ENCODE measurements at places on chromosomes 7 and 10.

DNA sequence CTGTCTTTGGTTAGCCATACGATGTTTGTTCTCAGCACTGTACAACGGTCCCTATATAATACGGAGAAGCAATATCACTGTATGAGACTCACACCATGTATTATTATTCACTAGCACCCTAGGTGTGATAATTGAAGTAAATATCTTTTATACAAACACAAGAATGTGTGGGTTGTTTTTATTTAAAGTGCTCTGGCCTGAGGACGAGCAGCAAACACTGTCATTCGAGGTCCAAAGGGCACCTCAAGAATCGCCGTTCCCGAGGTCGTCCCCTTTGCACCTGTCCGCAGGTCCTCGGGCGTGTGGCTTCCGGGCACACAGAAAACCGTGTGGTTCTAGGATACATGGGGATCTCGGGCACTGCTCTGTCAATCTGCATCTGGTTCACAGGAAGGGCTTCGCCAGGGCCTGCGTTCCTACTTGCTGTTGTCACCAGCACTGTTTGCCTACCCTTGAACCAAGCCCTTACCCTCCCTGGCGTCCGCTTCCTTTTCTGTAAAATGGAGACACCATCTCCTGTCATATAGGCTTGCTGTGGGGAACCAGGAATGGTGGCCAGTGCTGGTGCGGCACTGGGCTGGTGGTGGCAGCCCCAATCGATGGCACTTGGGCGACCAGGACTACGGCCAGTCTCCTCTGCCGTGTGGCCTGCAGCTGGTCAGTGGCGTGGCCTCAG is 28.5 kb upstream of the SH2B2 start:
- no peak for DNase-seq

DNA sequence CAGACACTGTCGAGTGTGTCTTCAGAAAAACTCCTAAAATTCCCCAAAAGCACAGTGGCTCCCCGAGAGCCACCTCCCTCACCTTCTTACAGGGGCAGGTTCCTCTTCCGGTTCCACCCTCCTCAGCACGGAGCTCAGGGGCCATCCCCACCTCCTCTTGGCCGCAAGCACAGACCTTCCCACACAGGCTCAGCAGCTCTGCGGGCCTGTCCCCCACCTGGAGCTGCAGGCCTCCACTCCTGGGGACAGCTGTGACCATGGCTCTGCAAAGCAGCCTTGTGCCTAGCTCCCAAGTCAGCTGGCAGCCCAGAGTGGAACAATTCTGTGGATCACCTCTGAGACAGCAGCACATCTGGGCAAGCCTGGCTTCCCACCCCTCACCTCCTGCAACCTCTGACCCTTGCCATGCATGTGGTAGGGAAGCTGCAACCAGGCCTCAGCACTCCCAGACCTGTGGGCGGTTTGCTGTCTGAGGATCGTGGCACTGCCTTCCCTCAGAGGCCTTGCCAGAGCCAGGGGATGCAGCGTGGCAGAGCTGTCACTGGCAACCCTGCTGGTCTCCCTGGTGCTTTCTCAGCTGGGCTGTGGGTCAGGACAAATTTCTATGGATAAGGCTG is 79.7 kb downstream of the ALOX5 start:
- DNase-seq = no peak

DNA sequence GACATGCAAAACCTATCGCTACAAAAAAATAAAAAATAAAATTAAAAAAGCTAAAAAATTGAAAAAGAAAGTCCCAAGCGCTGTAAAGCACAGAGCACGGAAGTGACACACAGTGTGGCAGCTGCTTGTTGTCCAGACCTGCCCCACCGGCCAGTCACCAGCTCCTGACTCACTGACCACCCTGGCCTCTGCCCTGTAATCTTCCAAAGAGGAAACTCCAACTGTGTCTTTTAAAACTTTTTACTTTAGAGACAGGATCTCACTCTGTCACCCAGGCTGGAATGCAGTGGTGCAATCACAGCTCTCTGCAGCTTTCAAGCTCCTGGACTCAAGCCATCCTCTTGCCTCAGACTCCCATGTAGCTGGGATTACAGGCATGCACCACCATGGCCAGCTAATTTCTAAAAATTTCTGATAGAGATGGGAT is 23.6 kb downstream of the GNA12 start:
- no peak for DNase-seq

DNA sequence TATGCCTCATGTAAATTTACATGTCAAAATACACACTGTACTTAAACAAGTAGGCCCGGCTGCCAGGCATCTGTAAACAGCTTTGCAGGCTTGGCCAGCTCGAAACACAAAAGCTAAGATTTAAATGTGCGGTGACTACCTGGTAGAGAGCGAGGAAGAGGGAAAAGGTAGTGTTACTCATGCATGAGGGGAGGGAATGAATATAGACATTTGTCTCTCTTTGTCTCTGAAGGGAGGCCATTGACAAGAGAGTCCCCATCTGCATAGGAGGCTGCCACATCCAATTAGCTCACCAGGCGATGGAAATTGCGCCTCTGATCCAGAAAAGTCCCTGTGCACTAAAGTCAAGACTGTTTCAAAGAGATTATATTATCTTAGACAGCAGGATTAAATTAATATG is 535.8 kb downstream of the PTPRN2 start:
- no peak for DNase-seq

DNA sequence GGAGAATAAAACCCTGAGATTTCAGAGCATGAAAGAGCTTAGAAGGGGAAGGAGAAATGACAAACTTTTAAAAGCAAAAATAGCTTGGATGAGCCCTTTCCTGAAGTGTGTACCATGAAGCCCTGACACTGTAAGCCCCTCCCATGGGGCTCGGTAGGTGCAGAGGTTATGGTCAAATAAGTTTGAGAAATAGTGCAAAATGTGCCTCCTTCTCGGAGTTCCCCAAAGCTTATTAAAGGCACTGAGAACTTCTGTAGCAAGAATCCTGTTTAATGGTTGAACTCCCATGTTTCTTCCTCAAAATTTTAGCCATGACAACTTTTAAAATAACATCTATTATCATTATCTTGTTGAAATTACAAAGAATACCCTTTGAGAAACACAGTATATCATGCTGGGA is 10.5 kb upstream of the HYCC1 start:
- DNase-seq = no peak
